ENCODE measurements at places on chromosomes 11 and 22.

GRCh38 chr11:69234740-69235710 lies 58.9 kb upstream of the MYEOV start:
- DNase-seq: no peak

GRCh38 chr11:9118277-9118676 lies 26.9 kb upstream of the SCUBE2 start:
- DNase-seq: no peak

GRCh38 chr22:23520863-23521440 lies 59.1 kb downstream of the IGLL1 start:
- no peak for DNase-seq

GRCh38 chr11:83659466-83659865 lies 373.3 kb upstream of the CCDC90B start:
- DNase-seq: no peak

DNA sequence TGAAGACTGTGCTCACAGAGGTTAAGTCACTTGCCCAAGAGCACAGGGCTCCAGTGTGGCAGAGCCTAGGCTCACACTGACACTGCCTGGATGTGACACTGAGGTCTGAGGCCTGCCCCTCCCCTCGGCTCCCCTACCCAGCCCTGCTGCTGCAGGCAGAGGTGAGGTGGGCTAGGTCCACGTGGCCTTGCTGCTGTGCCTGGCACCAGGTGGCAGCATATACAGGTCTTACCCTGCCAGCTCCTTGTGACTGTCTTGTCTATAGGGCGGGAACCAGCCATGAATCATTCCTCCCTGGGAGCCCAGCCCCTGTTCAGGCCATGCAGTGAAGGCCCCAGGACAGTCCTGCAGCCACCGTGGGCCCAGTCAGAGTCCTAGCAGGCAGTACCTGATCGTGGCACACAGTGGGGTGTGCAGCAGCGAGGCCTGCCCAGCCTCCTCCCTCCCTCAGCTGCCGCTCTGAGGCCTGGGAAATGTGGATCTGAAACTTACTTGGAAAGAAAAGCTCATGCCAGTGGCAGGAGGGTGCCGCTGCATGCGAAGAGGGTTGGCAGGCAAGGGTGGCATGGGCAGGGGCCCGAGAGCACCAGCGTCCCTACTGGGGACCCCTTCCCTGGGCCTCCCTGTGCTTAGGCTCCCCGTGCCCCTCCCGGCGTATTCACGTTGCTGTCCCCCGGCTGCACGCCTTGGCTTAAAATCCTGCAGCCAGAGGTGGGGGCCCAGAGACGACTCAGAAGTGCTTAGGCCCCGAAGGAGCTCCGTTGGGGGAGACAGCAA lies 1.2 kb upstream of the CERK start:
- no peak for DNase-seq

DNA sequence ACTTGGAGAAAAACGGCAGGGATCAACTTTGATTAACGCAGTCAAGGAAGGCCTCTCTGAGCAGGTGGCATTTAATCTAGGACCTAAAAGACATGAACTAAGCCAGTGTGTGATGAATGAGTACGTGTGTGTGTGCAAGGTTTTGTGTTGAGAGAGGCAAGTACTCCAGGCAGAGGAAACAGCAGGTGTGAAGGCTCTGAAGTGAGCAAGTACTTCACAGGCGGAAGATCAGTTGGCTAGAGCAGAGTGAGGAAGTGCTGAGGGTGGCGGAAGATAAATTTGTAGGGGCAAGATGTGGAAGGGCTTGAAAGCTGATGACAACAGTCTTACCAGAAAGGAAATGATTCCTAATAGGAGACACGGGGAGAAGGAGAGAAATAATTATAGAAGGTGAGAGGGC lies 6.8 kb downstream of the APIP start:
- no peak for DNase-seq

DNA sequence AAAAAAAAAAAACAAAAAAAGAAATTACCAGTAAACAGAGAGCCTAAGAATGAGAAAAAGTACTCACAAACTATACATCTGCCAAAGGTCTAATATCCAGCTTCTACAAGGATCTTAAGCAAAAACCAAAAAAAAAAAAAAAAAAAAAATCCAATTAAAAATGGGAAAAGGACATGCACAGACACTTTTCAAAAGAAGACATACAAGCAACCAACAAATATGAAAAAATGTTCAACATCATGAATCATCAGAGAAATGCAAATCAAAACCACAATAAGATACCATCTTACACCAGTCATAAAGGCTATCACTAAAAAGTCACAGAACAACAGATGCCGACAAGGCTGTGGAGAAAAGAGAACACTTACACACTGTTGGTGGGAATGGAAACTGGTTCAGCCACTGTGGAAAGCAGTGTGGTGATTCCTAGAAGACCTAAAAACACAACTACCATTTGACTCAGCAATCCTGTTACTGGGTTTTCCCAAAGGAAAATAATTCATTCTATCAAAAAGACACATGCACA lies 18.3 kb downstream of the MS4A6A start:
- DNase-seq: no peak

DNA sequence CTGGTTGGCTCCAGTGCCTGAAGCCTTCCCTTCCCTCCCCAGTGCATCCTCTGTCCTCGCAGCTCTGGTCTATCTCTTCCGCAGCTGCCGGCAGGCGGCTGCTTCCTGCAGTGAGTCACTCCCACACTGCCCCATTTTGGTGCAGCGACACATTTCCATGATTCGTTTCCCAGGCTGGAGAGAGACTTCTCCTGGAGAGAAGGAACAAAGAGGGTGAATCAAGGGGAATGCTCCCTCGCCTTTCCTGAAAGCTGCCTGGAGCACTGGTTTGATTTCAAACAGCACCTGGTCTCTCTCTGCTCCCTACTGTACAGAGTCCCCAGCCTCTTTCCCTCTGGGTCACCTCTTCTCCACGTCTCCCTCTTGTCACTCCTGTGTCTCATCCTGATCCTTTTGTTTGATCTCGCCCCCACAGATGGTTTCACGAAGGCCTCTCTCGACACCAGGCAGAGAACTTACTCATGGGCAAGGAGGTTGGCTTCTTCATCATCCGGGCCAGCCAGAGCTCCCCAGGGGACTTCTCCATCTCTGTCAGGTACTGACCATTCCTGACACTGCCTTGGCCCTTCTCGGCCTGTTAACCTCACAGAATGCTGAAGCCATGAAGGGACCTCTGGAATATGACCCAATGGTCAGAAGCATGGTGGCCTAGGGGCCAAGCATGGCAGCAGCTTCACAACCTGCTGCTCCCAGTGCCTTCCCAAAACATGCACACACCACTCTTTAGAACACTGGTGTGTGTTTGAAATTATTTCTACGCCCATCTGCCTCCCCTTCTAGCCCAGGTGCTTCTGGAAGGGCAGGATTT lies at the start of gene TMA7B:
Gene TMA7B, plus strand, starts transcription at position 758 of the 808 bp plus-strand sequence. CDS start 3,978 bp downstream, outside the sequence.
- DNase-seq: no peak

GRCh38 chr11:129657866-129658525 lies 157.7 kb upstream of the TMEM45B start:
- no peak for DNase-seq

DNA sequence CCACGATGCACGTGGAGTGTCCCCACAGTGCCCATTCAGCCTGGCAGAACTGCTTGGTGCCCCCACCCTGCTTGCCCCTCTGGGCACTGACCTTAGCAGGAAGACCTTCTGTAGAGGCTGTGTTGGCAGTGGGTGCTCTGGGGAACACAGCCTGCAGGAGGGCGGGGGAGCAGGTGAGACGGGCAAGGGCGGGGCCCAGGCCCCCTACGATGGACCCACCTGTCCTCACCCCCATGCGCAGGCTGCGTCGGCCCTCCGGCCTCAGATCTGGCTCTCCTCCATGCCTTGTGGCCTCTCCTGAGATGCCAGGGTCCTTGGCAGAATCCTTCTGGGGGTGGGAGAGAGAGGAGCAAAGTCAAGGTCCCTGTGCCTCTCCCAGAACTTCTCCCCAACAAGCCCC lies 10.9 kb downstream of the CDC42BPG start:
- no peak for DNase-seq

DNA sequence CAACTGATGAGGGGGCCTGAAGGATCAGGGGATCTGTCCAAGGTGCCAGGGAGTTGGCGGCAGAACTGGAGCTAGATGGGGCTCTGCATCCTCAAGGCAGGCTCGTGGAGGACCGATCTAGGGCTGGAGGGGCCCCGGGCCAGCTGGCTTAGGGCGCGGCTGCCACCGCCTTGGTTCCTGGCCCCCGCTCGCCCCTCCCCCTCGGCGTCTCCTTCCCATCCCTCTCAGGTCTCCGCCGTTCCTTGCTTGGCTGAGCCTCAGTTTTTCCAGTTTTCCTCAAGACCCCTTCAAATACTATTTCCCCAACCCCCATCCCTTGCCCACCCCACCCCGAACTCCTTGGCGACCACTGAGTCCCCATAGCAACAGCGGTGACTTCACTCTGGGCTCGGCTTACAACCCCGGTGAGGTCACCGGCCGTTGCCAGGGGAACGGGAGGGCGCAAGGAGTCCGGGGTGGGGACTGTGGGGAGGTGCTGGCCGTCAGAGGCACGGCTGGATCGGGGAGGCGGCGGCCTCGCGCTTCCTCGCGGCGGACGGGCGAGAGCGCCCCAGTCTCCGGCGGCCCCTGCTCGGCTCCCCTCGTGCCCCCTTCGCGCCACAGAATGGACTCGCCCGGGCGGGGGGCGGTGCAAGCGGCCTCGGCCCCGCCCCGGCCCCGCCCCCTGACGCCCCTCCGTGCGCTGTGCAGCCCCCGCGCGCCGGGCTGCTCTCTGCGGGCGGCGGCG lies 7.5 kb downstream of the FREY1 start:
- no peak for DNase-seq

DNA sequence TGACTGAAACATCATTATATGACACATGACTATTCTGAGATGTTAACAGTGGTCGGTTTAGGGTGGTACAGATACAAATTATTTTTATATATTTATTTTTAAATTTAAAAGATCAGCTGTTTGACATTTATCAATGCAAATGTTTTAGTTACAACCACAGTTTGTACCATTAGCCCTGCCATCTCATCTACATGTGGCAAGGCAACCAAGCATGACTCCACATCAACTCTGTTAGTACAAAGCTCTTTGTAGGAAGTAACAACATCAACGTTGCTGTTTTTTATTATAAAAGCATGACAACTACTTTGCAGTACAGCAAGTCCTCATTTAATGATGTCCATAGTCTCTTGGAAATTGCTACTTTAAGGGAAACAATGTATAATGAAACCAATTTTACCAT lies 40.8 kb downstream of the ENTHD1 start:
- no peak for DNase-seq

- DNase-seq: no peak
Observed at GRCh38 chr11:130308059-130308458, 6.7 kb downstream of the ZBTB44 start.

GRCh38 chr11:78400702-78401101 lies 16.9 kb downstream of the GAB2 start:
- no peak for DNase-seq

DNA sequence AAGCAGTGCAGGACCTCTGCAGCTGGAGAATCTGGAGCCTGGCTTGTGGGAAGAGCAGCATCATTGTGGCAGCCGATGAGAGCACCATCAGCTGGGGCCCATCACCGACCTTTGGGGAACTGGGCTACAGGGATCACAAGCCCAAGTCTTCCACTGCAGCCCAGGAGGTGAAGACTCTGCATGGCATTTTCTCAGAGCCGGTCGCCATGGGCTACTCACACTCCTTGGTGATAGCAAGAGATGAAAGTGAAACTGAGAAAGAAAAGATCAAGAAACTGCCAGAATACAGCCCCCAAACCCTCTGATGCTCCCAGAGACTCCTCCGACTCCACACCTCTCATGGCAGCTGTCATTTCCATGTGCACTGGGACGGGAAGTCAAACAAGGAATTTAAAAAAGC lies 35.6 kb downstream of the ASRGL1 start:
- no peak for DNase-seq

- no peak for DNase-seq
Observed at GRCh38 chr11:76763573-76764346, 19.4 kb upstream of the TSKU start.

DNA sequence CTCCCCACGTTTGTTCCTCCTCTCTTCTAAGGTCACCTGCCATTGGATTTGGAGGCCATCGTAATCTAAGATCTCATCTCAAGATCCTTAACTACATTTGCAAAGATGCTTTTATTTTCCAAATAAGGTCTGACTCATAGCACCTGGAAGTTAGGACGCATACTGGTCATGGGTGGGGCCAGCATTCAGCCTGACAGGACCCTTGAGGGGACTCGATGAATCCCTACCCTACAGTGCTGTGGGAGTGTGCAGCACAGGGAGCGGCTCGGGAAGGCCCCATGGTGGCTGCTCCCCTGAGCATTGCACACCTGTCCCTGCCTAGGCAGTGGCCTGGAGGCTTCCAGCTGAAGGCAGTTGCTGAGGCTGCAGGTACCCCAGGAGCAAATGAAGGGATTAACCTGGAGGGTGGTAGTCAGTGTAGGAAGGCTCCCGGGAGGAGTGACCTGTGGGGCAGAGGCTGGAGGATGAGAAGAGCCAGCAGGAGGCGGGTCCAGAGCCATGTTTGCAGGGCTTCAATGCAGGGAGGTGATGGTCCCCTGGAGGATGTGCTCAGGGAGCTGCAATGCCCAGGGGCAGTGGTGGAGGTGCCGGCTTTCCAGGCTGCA lies 362.2 kb downstream of the CTTN start:
- no peak for DNase-seq

DNA sequence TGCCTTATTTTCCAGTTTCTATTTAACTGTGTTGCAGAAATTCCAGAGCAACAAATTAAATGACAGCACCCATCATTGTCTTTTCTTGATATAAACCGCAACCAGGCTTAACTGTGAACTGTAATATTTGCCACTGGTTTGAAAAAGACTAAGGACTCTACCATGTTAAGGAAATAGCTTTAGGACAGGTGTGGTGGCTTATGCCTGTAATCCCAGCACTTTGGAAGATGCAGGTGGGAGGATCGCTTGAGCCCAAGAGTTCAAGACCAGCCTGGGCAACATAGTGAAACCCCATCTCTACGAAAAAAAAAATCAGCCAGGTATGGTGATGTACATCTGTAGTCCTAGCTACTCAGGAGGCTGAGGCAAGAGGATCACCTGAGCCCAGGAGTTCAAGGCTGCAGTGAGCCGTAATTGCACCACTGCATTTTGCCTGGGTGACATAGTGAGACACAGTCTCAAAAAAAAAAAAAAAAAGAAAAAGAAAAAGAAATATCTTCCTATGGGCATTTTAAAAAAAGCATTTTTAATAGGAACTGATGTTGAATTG lies 28.8 kb downstream of the HIRA start:
- DNase-seq: no peak

DNA sequence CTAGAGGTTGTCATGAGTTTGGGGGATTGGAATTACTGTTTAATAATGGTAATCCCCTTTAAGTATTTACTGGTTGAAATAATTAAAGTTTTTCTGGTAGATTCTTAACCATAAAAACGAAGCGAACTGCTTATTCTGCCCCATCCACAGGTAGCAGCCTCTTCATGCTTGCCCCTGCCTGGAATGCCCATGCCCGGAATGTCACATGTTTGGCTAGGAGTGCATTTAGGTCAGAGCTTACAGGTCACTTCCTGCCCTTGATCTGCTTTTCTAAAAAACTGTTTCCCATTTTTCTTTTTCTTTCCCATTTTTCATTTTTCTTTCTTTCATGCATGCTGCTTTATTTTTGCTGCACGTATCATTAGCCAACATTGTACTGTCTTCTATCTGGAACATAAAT lies 69.1 kb downstream of the YAP1 start:
- no peak for DNase-seq

GRCh38 chr11:69939551-69940245 lies 120.5 kb upstream of the FGF3 start:
- DNase-seq: no peak
